ENCODE measurements at places on chromosomes 6 and 20. TPM values are rescaled to one million over a fixed set of nuclear protein-coding genes. Genes with fewer than 3 reads are reported as not detected.

GRCh38 chr20:44707018-44707579, 8.1 kb upstream of the CCN5 start:
- H3K27ac ChIP-seq, result no peak overlapping the region
- no peak overlapping the region for H3K4me3 ChIP-seq
- H3K27me3 ChIP-seq, result no peaks in the 10 kb centered on the region
- H3K4me1 ChIP-seq, result no peaks in the 10 kb centered on the region
- H3K36me3 ChIP-seq, result no peaks in the 10 kb centered on the region

DNA sequence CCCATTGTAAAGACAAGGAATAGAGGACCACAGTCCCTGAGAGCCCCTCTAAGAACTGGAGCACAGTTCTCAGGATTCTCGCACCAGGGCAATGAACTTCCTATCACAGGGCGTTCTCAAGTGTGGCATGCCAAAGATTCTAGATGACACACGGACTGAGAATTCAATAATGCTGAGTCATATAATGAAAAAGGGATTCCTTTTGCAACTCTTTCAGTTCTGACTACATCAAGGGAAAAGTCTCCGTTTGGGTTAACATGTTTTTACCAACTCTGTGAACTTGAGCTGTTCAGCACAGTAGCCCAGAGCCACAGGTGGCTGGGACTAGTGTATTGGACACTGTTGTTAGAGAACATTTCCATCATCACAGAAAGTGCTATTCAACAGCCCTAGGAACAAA, 3.4 kb downstream of the MED20 start:
- H3K27me3 ChIP-seq, result no peaks in the 10 kb centered on the region
- peak overlapping the region; percentile 66 for H3K27ac ChIP-seq
- H3K36me3 ChIP-seq, result peaks cover 15% of the 10 kb centered on the region
- no peak overlapping the region for H3K4me3 ChIP-seq

DNA sequence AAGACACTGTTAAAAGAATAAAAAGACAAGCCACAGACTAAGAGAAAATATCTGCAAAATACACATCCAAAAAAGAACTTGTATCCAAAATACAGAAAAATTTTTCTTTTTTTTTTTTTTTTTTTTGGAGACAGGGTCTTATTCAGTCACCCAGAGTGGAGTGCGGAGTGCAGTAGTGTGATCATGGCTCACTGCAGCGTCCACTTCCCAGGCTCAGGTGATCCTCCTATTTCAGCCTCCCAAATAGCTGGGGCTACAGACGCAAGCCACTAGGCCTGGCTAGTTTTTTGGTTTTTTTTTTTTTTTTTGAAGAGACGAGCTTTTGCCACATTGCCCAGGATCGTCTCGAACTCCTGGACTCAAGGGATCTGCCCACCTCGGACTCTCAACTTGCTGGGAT, 3.1 kb downstream of the ZUP1 start:
- H3K27ac ChIP-seq, result no peak overlapping the region
- peaks cover 48% of the 10 kb centered on the region for H3K4me1 ChIP-seq
- H3K4me3 ChIP-seq, result peak overlapping the region; percentile 28
- H3K27me3 ChIP-seq, result peaks cover 2% of the 10 kb centered on the region

DNA sequence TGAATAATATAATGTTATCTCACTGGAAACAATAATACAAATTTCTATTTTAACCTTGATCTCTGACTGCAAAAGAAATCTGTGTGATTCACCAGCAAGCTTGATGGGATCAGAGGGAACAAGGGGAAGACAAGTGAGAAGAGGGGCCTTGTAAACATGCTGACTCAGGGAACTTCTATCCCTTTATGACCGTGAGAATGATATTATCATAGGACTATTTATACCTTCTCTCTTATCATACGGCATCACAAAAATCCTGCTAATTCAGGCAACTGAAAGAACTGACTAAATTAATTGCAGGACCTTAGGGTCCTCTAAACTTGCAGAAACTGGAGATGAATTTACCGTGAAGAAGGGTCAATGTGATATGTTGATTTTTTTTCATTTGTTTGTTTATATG, 173.3 kb downstream of the PTPRK start:
- no peaks in the 10 kb centered on the region for H3K27me3 ChIP-seq
- no peak overlapping the region for H3K4me3 ChIP-seq
- H3K4me1 ChIP-seq, result no peaks in the 10 kb centered on the region
- no peak overlapping the region for H3K27ac ChIP-seq
- H3K36me3 ChIP-seq, result no peaks in the 10 kb centered on the region

DNA sequence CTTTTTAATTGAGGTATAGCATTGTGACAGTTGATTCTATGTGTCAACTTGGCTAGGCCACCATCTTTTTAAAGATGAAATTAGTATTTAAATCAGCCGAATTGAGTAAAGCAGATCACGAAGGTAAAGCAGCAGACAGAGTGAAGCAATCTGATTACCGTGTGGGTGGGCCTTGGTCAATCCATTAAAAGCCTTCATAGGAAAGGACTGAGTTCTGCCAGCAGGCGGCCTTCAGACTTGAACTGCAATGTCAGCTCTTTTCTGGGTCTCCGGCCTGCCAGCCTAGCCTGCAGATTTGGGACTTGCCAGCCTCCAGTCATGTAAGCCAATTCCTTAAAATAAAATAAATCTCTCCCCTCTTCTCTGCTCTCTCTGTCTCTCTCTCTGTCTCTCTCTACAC, 22.4 kb upstream of the TGM2 start:
- DNase-seq, result no peak
- no peak overlapping the region for H3K4me3 ChIP-seq
- no peak overlapping the region for H3K27ac ChIP-seq

DNA sequence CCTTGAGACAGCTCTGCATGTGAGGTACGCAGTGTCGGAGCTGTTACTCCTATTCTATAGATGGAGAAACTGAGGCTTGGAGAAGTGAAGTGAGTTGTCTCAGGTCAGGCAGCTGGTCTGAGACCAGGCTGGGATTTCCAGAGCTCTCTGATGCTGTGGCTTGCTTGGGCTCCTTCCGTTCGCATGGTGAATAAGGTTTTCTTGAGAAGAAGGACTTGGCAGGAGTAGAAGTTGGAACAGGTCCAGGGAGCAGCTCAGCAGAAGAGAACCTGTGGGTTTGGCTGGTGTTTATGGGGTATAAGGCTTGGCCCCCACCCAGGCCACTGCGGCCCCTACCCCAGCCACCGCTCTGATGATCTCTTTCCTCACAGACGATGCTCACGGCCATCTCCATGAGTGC, 7.4 kb downstream of the SLC12A5 start:
- H3K4me3 ChIP-seq, result no peak overlapping the region
- DNase-seq, result no peak
- H3K4me1 ChIP-seq, result no peaks in the 10 kb centered on the region
- H3K36me3 ChIP-seq, result no peaks in the 10 kb centered on the region

- no peaks in the 10 kb centered on the region for H3K4me1 ChIP-seq
- peaks cover 32% of the 10 kb centered on the region for H3K27me3 ChIP-seq
Measured at GRCh38 chr20:49476016-49476355, 6.5 kb downstream of the KCNB1 start.

- peaks cover 5% of the 10 kb centered on the region for H3K4me1 ChIP-seq
- no peak for DNase-seq
- no peak overlapping the region for H3K4me3 ChIP-seq
- no peaks in the 10 kb centered on the region for H3K27me3 ChIP-seq
- H3K36me3 ChIP-seq, result peaks cover 2% of the 10 kb centered on the region
Measured at GRCh38 chr6:158954753-158955152, 45.2 kb downstream of the RSPH3 start.

DNA sequence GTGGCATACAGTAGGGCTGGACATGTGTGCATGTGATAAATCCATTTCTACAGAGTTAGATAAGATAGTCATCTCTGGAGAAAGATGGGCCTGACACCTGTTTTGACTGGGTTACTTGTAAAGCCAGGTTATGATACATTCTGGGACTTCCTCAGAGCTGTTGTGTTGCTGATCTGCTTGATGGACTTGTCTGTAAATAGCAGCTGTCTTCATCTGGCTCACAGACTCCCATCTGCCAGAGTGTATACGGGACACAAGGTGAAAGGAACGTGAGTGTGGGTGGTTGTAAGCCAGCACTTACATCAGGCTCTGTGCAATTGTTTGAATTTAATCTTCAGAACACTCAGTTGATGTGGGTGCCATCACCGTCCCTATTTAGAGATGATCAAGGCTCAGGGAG, 49.8 kb downstream of the ZDHHC14 start:
- no peak overlapping the region for H3K27ac ChIP-seq
- peaks cover 37% of the 10 kb centered on the region for H3K4me1 ChIP-seq
- peaks cover 7% of the 10 kb centered on the region for H3K27me3 ChIP-seq
- no peak overlapping the region for H3K4me3 ChIP-seq
- no peak for DNase-seq

DNA sequence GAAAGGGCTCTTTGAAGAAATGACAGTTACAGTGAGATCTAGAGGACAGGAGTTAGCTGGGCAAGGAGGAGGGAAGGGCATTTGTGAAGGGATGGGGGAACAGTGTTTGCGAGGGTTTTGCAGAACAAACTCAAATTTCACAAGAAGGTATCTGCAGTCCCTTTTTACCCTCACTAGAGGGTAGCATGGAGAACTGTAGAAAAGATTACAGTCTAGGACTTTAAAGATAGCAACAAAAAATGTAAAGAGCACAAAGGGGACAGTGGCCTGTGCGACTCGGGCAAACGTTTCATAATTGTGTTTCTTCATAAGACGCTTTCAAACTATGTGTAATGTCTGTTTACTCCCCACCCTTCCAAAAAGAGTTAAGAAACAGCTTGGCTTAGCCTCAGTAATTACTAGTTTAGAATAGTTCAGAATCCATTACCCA, 21.2 kb upstream of the ASXL1 start:
- H3K4me3 ChIP-seq, result no peak overlapping the region
- peaks cover 32% of the 10 kb centered on the region for H3K36me3 ChIP-seq
- peaks cover 41% of the 10 kb centered on the region for H3K4me1 ChIP-seq
- no peaks in the 10 kb centered on the region for H3K27me3 ChIP-seq

DNA sequence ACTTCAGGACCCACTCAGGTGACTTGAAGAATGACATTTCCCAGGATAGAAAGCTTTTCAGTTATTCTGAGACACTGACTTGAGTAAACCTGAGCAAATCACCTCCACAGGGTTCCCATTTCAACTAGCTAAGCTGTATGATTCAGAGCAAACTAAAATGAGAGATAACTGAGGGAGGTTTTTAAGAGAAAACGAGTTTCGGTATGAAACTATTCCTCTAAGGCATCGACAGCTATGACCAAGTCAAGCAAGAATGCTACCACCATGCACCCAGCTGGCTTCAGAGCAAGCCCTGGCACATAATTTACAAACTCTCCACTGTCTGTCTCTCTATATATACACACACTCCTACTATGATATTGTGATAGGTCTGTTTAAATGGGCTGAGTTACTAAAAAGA, 75.4 kb downstream of the PERP start:
- peaks cover 6% of the 10 kb centered on the region for H3K27me3 ChIP-seq
- H3K4me1 ChIP-seq, result no peaks in the 10 kb centered on the region
- no peak for DNase-seq

- H3K4me3 ChIP-seq, result no peak overlapping the region
- H3K36me3 ChIP-seq, result no peaks in the 10 kb centered on the region
- peaks cover 41% of the 10 kb centered on the region for H3K27me3 ChIP-seq
- H3K27ac ChIP-seq, result no peak overlapping the region
- DNase-seq, result no peak
Measured at GRCh38 chr20:46749147-46749546, 39.7 kb downstream of the SLC2A10 start.

GRCh38 chr20:63224412-63225081, 8.6 kb upstream of the YTHDF1 start:
- no peak overlapping the region for H3K4me3 ChIP-seq
- no peak overlapping the region for H3K27ac ChIP-seq
- peaks cover 5% of the 10 kb centered on the region for H3K27me3 ChIP-seq

GRCh38 chr6:133247581-133247980, 6.4 kb downstream of the EYA4 start:
- H3K36me3 ChIP-seq, result no peaks in the 10 kb centered on the region
- no peak overlapping the region for H3K27ac ChIP-seq
- no peak for DNase-seq
- peaks cover 21% of the 10 kb centered on the region for H3K27me3 ChIP-seq
- no peak overlapping the region for H3K4me3 ChIP-seq
- peaks cover 5% of the 10 kb centered on the region for H3K4me1 ChIP-seq

GRCh38 chr20:14951105-14951504, 613.7 kb upstream of the FLRT3 start:
- no peak overlapping the region for H3K4me3 ChIP-seq
- no peaks in the 10 kb centered on the region for H3K36me3 ChIP-seq
- H3K27me3 ChIP-seq, result no peaks in the 10 kb centered on the region
- no peak overlapping the region for H3K27ac ChIP-seq
- no peaks in the 10 kb centered on the region for H3K4me1 ChIP-seq

DNA sequence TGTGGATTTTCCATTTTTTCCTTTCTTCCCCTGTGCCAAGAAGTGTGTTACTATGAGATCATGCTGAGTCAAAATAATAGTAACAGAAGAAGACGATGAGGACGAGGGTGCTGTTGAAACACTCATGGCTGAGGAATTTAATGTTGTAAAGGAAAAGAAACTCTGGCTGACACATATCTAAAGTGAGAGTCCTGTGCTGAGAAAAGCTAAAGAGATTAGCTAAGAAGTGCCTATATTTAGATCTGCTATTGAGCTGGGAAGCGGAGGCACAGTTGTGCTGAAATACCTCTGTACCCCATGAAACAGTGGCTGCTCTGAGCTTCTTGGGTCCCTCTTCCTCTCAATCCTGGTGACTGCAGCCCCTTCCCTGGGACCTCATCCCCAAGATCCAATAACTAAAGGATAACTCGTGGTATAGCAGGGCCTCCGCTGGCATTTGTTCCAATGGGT, 1.1 kb upstream of the SYTL3 start:
- H3K36me3 ChIP-seq, result peaks cover 32% of the 10 kb centered on the region
- DNase-seq, result peak; percentile 58
- H3K4me3 ChIP-seq, result peak overlapping the region; percentile 79
- no peaks in the 10 kb centered on the region for H3K27me3 ChIP-seq
- H3K27ac ChIP-seq, result peak overlapping the region; percentile 99

DNA sequence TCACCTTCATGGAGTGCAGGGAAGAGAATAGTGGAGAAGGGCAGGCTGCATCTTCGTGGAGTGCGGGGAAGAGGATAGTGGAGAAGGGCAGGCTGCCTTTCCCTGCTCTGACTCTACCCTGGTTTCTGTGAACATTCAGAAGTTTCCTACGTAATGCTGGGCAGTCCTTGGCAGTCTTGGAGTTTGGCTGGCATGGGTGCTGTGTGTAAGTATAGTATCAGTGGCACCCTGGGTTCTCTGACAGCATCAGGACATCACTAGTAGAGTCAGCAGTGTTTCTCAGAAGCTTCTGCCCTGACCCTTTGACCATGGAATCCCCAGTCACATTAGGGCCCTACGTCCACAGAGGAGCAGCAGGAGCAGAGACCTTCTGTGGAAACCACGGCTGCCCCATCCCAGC, 352.9 kb downstream of the NRN1 start:
- no peak overlapping the region for H3K4me3 ChIP-seq
- no peaks in the 10 kb centered on the region for H3K4me1 ChIP-seq
- H3K36me3 ChIP-seq, result peaks cover 11% of the 10 kb centered on the region
- no peak overlapping the region for H3K27ac ChIP-seq

- no peak overlapping the region for H3K27ac ChIP-seq
- no peaks in the 10 kb centered on the region for H3K4me1 ChIP-seq
Measured at GRCh38 chr6:9248133-9248532, 812.8 kb upstream of the SLC35B3 start.

The MUC21 gene
- not detected for total RNA-seq

The CALHM4 gene
- total RNA-seq, result not detected

The SLC32A1 gene
- total RNA-seq, result not detected

The PPIL1 gene
- total RNA-seq, result 38.5 TPM

The CNKSR3 gene
- total RNA-seq, result 0.12 TPM

The HLA-DOA gene
- total RNA-seq, result 0.55 TPM

Data from activated CD4-positive, alpha-beta memory T cell treated with anti-CD3 and anti-CD28 coated beads for 36 hours (primary cell).